Stimulated activated CD4-positive, alpha-beta T cell treated with anti-CD3 and anti-CD28 coated beads, TNF-alpha, amount 100 ng/mL, for 4 hours (primary cell): ENCODE measurements at places on chromosomes 7 and 10.

DNA sequence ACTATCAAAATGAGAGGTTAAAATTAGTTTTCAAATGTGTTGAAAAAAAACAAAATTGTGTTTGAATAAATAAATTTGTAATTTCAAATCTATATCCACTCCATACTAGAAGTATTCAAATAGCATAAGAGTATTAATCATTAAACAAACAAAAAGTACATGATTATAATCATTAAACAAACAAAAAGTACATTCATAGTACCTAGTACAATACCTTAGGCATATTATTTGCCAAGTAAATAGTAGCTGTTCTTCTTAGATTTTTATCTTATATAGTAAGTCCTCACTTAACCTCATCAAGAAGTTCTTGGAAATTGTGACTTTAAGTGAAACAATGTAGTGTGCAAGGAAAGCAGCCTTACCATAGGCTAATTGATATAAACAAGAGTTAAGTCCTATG lies 349.3 kb upstream of the VWC2 start:
- DNase-seq = no peak

GRCh38 chr10:68364101-68364886 lies 31.6 kb upstream of the PBLD start:
- DNase-seq = no peak

- no peak for DNase-seq
Measured at GRCh38 chr10:113978802-113979201, 64.9 kb upstream of the ADRB1 start.

- DNase-seq = no peak
Measured at GRCh38 chr7:38360776-38361175, 87.3 kb upstream of the TARP start.

- DNase-seq = no peak
Measured at GRCh38 chr7:134154581-134155130, 27.5 kb downstream of the LRGUK start.

GRCh38 chr7:90726623-90727022 lies 130.5 kb downstream of the CDK14 start:
- DNase-seq = no peak

GRCh38 chr10:107561136-107561650 lies 396.7 kb upstream of the SORCS1 start:
- DNase-seq = no peak

- peak; percentile 56 for DNase-seq
Measured at GRCh38 chr10:78974617-78975317, 94.0 kb upstream of the ZMIZ1 start.

- DNase-seq = no peak
Measured at GRCh38 chr7:68414631-68415425, 1183.4 kb upstream of the AUTS2 start.

GRCh38 chr7:137696988-137697387 lies 149.8 kb downstream of the DGKI start:
- DNase-seq = no peak

DNA sequence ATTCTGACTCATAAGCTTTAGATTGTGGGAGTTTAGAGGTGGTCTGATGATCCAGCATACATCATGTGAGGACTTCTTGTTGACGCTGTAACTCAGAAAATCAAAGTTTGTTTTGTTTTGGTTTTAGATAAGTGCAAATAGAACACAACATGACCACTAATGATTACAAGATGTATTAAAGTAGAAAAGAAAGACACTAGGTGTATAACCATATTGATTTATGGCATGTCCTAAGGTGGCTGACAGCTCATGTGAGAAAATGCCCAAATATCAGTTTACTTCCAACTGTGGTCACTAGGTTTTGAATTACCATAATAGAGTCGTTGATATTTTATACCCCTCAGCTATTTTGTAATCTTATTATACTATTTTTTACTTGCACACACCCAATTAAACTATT lies 1131.4 kb upstream of the PHF14 start:
- DNase-seq = no peak

- no peak for DNase-seq
Measured at GRCh38 chr7:110170841-110171240, 920.1 kb upstream of the LRRN3 start.

- DNase-seq = no peak
Measured at GRCh38 chr7:150620617-150621371, 11.4 kb downstream of the GIMAP6 start.

- DNase-seq = no peak
Measured at GRCh38 chr10:5751601-5752253, 61.5 kb downstream of the GDI2 start.

GRCh38 chr10:3619241-3619640 lies 165.8 kb downstream of the KLF6 start:
- no peak for DNase-seq

GRCh38 chr7:130733931-130734814 lies at the start of gene KLF14:
TSS of gene KLF14 (minus strand) at chr7:130734207. CDS start at chr7:130734033, 174 bp downstream.
- DNase-seq = peak; percentile 44

- no peak for DNase-seq
Measured at GRCh38 chr10:87635498-87636312, 24.0 kb upstream of the PAPSS2 start.

DNA sequence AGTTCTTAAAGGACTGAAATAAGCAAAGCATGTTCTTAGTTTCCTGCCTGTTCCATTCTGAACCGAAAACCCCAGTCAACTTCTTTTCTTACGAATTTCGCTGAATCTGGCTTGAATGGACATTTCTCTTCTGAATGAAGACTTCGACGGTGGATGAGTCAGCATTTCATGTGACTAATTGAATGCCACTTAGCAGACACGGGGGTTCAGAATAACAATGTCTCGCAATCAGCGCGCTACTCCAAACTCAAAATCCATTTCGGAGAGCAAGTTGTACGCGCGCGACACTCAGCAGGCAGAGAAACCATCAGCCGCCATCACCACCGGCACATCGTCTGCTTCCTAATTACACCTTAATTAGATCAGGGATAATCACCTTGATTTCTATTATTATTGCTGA lies 239.0 kb upstream of the KLF6 start:
- no peak for DNase-seq

- DNase-seq = no peak
Measured at GRCh38 chr7:16615228-16615627, 30.3 kb downstream of the ANKMY2 start.

- no peak for DNase-seq
Measured at GRCh38 chr7:41104631-41105030, 598.3 kb downstream of the INHBA start.

GRCh38 chr10:63319231-63319630 lies 146.5 kb downstream of the JMJD1C start:
- DNase-seq = no peak

GRCh38 chr7:27032839-27033238 lies 63.0 kb downstream of the HOXA1 start:
- DNase-seq = no peak

- no peak for DNase-seq
Measured at GRCh38 chr10:32995066-32995622, 37.1 kb upstream of the ITGB1 start.

DNA sequence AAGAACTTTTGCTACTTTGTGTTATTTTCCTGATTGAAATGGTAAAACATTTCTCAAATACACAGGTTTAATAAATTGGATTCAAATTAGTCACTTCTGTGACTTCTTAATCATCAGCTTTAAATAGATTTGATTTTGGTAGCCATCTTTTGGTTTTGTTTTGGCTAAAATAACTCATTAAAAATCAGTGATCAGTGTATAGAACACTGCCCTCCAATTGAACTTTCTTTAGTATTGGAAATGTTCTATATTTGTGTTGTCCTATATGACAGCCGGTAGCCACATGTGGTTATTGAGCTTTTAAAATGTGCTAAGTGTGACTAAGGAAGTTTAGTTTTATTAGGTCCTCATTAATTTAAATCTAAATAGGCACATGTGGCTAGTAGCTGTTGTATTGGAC lies 50.4 kb downstream of the GLCCI1 start:
- no peak for DNase-seq

- no peak for DNase-seq
Measured at GRCh38 chr7:112130729-112131410, 75.3 kb downstream of the DOCK4 start.

DNA sequence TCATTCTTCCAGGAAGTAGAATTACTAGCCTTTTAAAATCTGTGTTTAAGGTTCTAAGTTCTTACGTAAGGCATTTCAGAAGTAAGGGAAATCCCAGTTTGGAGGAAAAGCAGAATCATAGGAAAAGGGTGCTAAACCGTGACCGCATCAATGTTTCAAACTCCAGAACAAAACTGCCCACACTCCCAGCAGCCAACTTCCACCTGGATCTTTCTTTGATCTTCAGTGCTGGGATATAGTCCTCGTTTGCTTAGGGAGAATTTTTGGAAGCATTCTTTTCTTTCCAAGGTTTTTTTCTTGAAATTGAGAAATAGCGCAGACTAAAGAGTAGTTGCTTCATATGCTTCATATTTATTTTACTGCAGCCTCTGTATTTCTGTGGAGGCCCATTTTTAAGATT lies 8.9 kb downstream of the PROSER2 start:
- DNase-seq = no peak

DNA sequence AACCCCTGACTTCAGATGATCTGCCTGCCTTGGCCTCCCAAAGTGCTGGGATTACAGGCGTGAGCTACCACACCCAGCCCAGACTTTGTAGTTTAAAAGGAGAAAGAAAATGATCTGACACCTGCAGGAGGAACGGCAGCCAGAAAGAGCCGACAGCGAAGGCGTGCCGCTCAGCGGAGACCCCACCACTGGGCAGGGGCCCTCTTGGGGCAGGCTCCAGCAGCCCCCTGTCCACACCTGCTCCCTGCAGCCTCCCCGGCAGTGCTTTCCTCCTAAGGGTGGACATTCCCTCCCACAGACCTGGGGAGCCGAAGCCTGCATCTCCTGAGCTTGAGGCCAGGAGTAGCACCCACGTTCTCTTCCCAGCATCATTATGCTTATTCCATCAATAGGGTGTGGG lies 19.2 kb upstream of the CNPY1 start:
- DNase-seq = no peak

- no peak for DNase-seq
Measured at GRCh38 chr10:91617072-91617609, 15.7 kb downstream of the PPP1R3C start.

GRCh38 chr7:6476596-6477317 lies 29.0 kb upstream of the DAGLB start:
- DNase-seq = no peak

DNA sequence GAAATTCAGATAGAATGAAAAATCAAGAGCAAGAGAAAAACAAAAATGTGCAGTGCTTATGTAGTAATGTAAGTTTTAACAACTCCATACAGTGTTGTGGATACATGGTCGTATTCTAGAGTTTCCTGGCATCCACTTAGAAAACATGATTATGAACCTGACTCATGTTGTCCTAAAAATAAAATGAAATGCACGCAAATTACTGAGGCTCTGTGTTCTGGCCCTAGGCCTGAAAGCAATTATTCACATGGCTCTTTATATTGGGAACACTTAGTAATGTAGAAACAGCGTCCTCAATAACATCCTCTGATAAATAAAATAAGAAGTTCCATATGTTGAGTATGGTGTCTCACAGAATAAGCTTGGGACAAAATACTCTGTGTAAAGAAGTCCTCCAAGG lies 200.2 kb upstream of the SEMA3E start:
- DNase-seq = no peak

DNA sequence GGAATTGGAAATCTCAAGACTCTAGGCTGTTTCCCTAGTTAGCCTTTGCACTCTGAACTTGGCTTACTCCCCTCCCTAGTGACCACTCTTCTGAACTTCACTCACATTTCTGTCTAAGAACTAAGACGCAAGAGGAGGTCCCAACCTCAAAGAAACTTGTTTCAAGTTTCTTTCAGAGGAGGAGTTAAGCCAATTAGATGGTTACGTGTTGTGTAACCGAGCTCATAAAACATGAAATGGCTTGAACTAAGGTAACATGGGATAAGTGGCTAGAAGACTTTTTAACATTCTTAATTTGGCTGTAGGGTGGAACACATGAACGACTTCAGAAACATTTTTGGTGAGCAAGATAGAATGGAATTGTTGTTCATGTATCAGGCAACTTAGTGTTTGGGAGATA lies 39.5 kb upstream of the SEC61G start:
- no peak for DNase-seq

DNA sequence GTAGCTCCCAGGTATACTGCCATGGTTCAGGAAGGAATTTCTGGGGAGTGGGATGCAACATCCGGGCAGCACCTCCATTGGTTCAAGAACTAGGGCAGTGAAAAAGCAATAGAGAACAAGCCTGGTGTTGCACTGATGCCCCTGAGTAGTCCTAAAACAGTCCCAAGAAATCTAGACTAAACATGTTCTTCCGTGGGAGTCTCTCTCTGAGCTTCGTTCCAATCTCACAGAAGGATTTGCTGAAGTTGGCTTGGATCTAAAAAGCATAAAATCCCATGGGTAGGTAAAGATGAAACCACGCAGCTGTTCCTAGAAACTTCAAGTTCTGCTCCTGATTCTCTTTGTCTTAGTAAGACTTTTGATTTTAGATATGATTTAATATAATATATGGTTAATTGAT lies 154.5 kb downstream of the PLXDC2 start:
- DNase-seq = no peak

DNA sequence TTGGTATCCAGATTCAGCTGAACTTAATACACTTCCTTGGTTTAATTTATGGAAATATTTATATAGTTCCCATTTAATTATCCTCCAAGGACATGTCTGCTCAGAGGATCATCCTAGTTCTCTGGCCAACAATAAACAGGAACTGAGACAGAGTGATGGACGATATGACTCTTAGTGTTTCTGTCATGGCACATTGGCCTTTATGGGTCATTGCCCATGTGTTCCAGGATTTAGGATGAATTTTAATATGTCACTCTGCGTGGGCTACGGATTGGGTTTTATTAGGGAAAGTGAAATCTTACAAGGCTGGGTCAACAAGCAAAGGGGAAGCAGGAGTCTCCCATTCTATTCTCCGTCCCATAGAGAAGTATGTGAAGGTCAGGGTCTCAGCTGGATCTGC lies 18.8 kb upstream of the TNPO3 start:
- no peak for DNase-seq

DNA sequence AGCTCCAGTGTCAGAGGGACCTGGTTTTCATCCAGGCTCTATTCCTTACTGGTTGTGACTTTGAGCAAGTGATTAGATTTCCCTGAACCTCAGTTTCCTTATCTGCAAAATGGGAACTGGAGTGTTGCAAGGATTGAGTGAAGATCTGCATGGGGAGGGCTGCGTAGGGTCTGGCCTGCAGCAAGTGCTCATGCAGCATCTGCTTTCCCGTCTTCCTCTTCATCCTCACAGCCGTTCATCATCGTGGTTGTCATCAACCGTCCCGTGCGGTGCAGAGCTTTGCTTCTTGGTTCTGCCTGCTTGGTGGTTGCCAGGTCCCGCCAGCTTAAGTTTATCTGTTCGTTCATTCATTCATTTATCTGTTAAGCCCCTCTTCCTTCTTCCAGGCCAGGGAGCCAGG lies 135.0 kb downstream of the GRK5 start:
- DNase-seq = no peak

- no peak for DNase-seq
Measured at GRCh38 chr10:6649903-6650302, 69.8 kb upstream of the PRKCQ start.

- DNase-seq = no peak
Measured at GRCh38 chr7:99437946-99438572, 539 bp downstream of the PTCD1 start.

- no peak for DNase-seq
Measured at GRCh38 chr10:12350167-12350872, 973 bp downstream of the CAMK1D start.
